ENCODE measurements at places on chromosomes 3 and 15.

DNA sequence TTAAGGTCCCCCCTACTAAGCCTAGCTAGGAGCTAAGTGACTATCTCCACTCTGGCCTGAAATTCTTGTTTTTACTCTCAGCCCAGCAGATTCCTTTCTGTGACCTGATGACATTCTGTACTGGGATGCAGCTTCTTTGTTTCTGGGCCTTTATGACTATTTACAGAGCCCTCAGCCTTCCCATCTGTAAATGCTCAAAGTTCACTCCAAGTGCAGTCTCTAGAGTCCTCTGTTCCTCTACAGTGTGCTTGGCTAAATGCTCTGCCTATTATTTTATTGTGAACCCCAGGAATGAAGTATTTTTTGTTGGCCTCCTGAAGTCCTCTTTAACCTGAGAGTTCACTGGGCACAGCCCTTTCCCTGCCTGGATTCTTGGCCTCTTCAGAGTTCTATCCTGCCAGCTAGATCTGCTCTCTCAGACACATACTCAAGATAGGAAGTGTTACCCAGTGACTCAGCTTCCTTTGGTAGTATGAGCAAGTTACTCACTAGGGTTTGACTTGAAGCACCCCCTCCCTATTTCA lies 278.1 kb upstream of the P2RY1 start:
- no peak for DNase-seq

DNA sequence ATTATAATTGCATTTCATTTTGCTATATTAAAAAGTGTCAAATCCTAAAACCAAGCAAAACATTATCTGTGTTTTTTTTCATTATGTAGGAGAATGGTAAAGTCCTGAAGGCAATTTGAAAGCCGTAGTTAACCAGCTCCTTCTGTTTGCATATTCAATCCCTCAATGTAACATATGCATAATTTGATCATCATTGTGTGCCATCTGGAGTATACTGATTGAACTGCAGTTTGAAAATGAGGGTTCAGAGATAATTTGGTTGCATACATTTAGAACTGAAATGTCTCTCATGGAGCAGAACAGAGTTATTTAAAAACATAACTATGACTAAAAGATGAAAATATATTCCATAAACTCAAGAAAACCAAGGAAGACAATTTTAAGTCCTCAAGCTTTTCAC lies 518.6 kb downstream of the GBE1 start:
- no peak for DNase-seq

DNA sequence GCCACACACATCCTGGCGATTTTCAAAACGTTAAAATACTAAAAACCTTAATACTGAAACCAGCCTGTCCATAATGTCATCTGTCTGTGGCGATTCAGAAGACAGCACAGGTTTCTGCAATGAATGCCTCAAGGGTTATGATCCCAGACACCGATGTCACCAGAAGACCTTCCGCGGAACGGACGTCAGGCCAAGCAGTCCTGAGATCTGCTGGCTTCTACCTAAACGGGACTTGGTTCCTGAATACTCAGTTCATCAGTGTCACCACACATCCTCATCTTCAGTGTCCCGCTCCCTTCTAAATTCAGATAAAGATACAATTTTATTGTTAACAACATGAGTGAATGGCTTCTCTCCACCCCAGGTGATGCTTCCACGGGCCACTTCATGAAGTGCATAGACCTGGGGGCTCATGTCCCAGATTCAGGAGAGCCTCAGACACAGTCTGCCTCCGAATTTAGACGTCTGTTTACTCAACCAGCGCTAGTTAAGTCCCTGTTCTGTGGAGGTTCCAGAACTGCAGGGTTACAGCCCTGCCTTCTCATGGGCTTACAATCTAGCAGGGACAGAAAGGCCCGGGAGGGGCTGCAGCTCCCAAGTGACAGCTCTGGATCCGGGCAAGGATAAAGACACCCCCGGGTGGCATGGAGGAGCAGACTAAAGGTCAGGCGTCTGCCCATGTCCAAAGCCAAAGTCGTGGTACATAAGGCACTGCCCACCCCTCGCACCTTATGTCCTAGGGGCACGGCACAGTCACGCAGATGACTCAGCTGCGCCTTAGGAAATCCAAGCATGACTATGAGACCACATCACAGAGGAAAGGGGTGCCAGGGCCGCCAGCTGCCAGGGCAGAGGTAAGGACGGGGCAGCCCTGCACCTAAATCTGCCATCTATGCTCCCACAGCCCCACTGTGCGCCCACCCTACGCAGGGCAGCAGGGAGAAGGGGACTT lies 75.9 kb downstream of the VGLL4 start:
- DNase-seq: no peak

DNA sequence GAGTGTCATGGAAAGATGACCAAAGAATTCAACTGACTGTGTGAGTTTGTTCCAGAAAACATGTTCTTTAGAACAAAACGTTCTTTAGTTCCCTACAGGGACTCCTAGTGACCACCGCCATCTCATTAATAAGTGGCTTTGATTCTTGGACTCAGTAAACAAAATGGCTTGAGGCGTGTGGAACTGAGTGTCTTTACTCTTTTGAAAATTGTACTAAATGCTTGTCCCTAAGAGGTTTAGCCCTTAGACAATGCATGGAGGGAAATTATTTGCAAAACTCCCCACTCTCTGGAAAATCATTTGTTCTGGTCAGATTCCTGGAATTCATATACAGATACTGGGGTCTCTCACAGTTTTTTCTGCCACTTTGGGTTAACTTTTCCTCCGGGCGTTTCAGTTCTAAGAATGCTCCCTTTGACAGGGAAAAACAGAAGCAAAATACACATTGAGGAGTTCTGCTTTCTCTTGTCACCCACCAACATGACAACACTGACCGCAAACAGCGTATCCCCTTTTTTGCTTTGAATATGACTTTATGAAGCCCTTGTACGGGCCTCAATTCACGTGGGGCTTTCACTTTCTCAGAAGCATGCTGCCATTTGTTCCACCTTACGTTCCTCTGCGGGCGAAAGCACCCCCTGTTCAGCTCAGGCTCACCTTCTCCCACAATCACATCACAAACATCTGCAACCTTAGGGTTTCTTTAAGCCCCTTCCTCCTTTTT lies 15.3 kb upstream of the NRROS start:
- DNase-seq: no peak

GRCh38 chr3:31645256-31645655 lies 112.5 kb downstream of the STT3B start:
- no peak for DNase-seq

DNA sequence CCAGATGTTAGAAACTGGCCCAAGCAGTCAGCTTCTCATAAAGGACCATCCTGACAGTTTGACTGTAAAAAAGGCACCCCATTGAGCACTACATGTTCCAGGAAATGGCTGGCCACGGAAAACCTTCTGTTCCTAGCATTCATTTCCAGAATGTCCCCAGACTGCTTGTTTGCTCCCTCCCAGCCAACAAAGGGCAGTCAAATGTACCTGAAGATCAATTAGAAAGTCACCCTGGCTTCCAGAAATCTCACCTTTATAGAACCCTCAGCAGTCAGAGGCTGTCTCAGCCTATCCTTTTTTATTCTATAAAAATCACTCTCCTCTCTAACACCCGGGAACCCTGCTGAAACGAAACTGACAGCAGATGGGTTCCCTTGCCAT lies 784 bp upstream of the SAMMSON start:
- no peak for DNase-seq

GRCh38 chr15:33490703-33491102 lies 179.9 kb downstream of the RYR3 start:
- DNase-seq: no peak

DNA sequence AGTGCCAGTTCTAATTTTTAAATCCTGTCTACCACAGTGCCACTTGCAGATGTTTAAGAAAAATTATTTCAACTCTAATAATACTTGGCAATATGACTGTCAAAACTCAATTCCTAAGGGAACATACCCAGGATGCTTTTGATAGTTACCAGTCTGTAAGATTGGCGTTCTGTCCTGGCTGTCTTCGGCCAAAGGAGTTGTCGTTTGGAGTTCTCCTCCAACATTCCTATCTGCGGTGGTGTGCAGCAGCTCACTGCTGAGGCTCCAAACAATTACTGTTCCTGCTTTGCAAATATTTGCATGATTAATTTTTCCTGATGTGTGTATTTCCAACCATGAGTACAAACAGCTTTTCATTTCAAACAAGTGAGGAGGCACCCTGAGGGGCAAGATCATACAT lies 330.8 kb upstream of the DPH6 start:
- no peak for DNase-seq

GRCh38 chr3:194485881-194486539 lies 792 bp downstream of the ATP13A3 start:
- DNase-seq: no peak

GRCh38 chr15:72074335-72075060 lies 43.5 kb downstream of the MYO9A start:
- DNase-seq: no peak

DNA sequence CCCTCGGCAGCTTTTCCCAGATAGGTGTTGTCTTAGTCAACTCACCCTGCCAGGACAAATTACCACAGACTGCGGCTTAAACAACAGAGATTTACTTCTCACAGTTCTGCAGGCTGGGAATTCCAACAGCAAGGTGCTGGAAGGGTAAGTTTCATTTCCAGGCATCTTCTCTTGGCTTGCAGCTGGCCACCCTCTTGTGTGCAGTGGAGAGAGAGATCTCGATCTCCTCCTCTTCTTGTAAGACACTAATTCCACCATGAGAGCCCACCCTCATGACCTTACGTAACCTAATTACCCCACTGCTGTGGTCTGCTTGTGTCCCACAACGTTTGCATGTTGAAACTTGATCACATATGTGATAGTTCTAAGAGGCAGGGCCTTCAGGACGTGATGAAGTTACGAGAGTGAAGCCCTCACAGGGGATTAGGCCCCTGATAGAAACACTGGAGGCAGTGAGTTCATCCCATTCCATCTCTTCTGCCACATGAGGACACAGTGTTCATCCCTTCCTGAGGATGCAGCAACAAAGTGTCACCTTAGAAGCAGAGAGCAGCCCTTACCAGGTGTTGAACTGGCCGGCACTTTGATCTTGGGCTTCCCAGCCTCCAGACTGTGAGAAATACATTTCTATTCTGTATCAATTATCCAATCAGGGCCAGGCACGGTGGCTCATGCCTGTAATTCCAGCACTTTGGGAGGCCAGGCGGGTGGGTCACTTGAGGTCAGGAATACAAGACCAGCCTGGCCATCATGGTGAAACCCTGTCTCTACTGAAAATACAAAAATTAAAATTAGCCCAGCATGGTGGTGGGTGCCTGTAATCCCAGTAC lies 247.7 kb downstream of the PLCL2 start:
- no peak for DNase-seq

DNA sequence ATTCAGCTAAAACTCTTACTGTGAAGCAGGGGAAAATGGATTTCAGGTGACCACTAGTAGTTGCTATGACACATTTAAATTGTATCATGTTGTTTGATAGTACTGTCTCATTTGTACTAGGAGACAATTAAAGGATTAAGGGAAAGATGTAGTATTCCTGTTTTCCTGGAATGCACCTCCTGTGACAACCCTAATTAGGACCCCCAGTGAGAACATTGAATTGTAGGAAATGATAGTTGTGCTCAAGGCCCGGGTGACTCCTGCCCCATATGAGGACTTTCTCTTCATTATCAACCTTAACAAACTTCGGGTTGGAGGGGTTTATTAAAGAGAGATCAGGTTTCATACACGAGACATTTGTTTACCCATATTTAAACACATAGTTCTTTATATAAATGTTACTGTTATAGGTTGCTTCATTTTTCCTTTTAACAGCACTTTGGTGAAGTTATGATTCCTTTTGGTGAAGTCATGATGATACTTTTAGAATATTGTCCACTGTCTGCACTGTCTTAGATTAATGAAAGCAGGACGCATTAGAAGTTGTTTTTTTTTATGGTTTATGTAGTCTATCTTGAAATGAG lies 392.6 kb upstream of the NAALADL2 start:
- DNase-seq: peak; percentile 29

DNA sequence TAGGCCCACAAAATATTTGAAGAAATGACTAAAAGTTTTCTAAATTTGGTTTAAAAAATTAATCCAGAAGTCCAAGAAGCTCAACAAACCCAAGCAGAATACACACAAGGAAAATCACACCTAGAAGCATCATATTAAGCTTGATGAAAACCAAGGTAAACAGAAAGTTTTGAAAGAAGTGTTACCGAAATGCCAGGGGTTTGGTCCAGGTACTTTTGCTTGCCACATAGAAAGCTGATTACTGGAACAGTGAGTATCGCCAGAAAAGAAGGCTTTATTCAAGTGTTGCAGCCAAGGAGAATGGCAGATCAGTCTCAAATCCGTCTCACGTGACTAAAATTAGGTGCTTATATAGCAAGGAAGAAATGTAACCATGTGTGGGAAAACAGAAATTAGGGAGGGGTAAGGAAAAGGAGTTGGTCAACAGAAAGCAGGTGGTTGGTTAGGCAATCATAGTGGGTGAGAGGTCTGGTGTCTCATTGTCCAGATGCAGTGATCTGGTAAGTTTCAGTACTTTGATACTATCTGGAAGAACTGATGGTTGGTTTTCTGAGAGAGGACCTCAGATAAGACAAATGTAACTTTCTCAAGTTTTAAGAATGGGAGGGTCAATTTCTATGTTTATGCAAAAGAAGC lies 96.9 kb upstream of the MYRIP start:
- DNase-seq: no peak

GRCh38 chr3:38610436-38610835 lies 39.1 kb downstream of the SCN5A start:
- DNase-seq: no peak

GRCh38 chr3:52554026-52554755 lies 17.8 kb downstream of the UQCC5 start:
- DNase-seq: no peak

DNA sequence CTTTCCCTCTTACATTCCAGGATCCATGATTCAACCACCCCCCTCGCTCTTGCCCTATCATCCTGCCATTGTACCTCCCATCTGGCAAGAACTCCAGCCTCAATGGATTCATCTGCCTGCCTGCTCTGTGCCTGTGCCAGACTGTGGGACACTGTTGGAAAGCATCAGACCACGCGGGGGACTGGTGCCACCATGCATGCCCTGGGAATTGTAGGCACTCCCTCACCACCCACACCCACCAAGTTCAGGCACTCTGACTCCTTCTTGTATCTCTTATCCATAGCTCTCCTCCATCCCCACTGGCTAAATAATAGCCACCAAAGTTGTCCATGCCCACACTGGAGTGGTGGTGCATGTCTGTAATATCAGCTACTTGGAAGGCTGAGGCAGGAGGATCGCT lies 143.8 kb downstream of the TPRA1 start:
- no peak for DNase-seq

GRCh38 chr3:33092496-33093254 lies 4.3 kb downstream of the GLB1 start:
- DNase-seq: no peak

DNA sequence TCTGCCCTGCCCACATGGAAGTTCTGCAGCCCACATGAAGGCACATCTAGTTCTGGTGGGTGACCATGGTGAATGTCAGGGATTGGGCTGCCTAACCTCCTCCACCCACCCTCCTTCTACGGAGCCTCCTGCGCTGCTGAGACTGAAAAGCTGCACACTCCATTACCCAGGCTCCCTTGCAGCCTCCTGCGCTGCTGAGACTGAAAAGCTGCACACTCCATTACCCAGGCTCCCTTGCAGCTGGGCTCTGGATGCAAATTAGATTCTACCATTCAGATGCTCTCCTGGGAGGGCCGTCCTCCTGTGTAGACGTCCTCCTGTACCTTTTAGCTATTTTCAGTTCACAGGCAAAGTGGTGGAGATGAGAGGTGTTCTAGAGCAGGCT lies 32.1 kb downstream of the POMGNT2 start:
- no peak for DNase-seq
